EH (cell line): ENCODE measurements at places on chromosomes 7 and 10.

GRCh38 chr10:1432161-1432560 lies 305.2 kb downstream of the ADARB2 start:
- no peak for DNase-seq

DNA sequence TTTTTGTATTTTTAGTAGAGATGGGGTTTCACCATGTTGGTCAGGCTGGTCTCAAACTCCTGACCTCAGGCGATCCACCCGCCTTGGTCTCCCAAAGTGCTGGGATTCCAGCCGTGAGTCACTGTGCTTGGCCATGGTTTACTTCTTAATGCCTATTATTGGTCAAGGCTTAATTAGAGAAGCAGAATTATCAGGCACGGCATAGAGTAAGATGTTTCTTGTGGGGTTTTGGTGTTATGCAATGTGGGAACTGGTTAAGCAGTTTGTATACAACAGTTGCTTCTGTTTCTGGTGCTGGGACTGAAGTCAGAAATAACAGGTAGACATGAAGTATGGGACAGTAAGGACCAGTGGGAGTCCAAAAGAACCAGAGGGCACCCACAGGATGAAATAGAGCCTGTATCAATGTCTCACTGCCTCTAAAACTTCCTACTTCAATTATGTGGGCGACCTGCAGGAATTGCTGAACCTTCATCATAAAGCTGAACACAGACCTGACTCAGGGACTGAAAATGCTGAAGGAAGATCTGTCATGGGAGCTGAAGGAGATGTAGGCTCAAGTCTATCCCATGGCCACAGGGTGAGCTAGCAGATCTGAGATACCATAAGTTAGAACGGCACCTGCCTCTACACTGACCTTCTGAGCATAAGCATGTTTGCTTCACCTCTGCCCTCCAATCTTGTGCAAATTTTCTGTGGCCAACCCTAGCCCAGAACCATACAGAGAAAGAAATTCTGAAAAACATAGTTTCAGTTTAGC lies 38.3 kb upstream of the VCL start:
- DNase-seq, result peak; percentile 63

DNA sequence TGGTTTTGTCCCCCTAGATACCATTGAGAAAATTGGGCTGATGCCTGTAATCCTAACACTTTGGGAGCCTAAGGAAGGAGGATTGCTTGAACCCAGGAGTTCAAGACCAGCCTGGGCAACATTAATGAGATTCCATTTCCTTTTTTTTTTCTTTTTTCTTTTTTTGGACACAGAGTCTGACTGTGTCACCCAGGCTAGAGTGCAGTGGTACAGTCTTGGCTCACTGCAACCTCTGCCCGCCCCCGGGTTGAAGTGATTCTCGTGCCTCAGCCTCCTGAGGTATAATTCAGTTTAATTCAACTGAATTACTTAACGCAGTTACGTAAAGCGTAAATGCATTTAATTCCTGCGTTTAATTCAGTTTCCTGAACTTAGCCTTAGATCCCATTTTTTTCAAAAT lies 13.3 kb downstream of the CCAR1 start:
- no peak for DNase-seq

DNA sequence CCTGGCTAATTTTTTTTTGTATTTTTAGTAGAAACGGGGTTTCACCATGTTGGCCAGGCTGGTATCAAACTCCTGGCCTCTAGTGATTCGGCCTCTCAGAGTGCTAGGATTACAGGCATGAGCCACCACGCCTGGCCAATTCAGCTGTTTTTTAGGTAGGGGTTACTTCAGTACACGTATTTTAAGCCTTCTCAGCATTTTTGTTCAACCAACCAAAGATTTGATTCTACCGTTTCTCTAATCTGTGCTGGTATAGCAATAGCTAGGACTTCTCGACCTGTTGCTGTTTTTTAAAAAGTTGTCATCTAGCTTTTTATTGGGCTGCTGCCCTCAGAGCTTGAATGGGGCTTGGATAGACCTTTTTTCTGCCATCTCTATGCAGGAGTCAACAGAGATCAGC lies 34.9 kb downstream of the PROSER2 start:
- no peak for DNase-seq

GRCh38 chr10:49509771-49510303 lies 29.1 kb downstream of the ERCC6 start:
- DNase-seq, result no peak

DNA sequence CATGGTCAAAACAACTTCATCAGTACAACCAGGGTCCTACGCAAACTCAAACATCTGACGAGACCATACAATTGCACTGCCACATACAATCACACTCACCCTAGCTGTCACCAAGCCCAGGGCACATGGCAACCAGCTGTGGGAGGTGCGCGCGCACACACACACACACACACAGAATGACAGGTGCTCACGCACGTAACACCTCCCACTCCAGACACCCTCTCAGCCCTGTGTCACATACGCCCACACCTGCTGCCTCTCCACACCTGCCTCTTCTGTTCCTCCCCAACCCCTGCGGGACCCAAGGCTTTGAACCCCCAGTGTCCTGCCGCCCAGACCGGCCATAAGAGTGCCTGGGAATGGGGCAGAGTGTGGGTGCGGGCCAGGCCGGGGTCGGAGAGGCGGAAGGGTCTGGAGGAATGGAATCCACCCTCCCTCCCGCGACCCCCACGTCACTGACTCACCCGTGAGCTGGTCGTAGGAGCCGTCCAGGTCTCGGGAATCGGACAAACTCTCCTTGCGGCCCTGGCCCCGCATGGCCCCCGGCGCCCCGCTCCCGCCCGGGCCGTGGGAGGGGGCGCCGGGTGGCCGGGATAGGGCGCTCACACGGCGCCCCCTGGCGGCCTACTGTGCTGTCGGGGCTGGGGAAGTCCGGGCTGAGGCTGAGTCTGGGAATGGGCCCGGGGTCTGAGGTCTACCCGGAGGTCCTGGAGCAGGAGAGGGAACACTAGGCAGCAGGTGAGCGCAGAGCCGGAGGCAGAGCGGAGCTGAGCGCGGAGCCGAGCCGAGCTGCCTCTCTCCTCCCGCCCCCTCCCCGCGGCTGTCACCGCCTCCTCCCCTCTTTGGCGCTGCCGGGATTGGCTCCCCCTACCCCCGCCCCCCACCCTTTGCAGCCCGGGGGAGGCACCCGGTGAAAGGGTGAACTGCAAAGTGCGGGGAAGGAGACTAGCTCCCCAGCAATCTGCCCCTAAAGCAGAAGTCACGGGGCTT lies at the start of gene KCNIP2:
KCNIP2 (minus strand) TSS at position 769 of the 990 bp plus-strand sequence; CDS start at position 537, 232 bp downstream.
- DNase-seq, result no peak

GRCh38 chr10:30834651-30835050 lies 197.0 kb downstream of the ZNF438 start:
- no peak for DNase-seq

- no peak for DNase-seq
Measured at GRCh38 chr7:73685311-73685710, 1.9 kb downstream of the BUD23 start.

- no peak for DNase-seq
Measured at GRCh38 chr10:12050528-12050927, 7.9 kb upstream of the UPF2 start.

- DNase-seq, result no peak
Measured at GRCh38 chr10:100009283-100009792, 409 bp downstream of the DNMBP start.

GRCh38 chr7:91149341-91150246 lies 114.6 kb upstream of the FZD1 start:
- no peak for DNase-seq

DNA sequence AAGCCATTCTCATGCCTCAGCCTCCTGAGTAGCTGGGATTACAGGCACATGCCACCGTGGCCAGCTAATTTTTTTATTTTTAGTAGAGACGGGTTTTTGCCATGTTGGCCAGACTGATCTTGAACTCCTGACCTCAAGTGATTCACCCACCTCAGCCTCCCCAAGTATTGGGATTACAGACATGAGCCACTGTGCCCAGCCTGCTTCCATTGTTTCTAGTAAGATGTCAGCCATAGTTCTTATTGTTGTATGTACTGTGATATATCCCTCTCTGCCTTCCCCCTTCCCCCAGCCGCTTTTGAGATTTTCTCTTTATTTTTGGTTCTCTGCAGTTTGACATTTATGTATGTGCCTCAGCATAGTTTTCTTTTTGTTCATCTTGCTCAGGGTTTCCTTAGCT lies 87.9 kb upstream of the KLF14 start:
- peak; percentile 54 for DNase-seq

DNA sequence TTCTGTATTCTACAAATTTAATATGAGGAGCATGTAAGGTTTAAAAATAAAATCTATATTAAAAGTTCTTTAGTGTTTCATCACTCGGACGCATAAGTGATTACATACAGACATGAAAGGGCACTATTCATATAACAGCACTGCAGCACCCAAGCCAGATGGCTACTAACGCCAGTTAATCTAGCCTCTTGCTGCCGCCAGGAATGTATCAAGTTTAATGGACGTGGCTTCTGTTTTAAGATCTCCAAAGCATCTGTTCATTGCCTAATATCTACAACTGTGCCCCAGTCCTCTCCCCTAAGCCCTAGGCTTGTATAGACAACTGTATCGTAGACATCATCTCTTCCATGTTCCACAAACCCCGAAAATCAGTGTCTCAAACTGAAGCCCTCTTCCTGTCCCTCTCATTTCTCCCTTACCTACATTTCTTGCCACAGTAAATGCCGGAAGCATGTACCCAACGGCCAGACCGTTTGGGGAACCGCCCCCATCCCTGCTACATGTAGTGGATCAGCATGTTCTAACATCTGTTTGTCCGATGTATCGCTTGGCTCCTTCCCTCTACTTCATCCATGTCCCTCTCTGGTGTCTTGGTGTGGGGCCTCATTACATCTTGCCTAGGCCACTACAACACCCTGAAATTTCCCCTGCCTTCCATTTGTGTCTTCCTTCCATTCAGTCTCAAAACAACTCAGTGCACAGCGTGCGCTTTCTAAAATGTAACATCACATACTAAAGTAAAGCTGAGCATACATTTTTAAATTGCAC lies 147.5 kb upstream of the RSU1 start:
- DNase-seq, result peak; percentile 24

DNA sequence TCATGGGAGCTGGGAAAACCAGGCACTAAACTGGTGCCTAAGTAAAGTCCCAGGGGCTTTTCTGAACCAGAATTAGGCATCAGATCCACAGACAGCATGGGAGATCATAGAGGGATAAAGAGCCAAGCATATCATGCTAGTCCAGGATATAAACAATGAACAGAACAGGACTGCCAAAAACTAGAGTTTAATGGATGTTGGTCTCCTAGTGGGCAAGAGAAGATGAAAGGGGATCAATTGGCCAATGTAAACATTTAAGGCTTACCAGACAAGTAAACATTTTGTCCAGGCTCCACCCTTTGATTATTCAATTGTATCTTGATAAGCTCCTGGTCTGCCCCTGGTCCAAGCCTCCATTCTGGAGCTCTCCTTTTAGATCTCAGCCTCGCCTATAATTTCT lies 18.9 kb downstream of the MACC1 start:
- DNase-seq, result no peak

DNA sequence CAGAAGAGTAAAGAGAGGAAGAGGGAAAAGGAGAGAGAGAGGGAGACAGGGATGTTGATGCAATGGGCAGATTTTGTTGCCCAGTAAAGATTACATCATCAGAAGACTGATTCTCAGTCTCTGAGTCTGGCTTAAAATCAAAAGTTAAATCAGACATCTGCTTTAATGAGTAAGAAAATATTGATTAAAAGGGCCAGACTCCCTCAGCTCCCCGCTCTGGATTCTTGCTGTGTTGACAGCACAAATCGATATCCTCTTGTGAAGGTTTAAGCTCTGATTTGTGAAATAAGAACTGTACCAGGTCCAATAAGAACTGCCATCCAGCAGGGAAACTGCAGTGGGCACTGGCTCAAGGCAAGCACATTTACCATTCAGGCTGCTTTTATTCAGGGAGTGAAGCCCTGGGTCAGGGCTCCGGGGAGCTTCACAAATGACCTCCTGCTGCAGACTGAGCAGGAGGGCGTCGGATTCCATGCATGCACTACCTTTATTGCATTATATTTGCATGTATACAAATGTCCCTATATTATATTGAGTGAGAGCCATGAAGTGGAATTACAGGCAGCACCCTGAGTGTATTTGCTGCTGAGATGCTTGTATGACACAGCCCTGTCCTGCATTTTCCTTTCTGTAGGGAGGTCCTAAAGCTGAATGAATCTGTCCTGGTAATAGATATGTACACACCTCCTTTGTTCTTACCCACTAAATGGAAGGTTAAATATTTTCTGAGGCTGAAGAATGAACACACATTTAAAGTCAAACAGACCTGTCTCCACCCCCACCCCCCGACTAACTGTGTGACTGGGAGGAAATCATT lies 401.5 kb downstream of the REEP3 start:
- no peak for DNase-seq

- DNase-seq, result peak; percentile 33
Measured at GRCh38 chr10:48399056-48399541, 92.6 kb downstream of the MAPK8 start.

DNA sequence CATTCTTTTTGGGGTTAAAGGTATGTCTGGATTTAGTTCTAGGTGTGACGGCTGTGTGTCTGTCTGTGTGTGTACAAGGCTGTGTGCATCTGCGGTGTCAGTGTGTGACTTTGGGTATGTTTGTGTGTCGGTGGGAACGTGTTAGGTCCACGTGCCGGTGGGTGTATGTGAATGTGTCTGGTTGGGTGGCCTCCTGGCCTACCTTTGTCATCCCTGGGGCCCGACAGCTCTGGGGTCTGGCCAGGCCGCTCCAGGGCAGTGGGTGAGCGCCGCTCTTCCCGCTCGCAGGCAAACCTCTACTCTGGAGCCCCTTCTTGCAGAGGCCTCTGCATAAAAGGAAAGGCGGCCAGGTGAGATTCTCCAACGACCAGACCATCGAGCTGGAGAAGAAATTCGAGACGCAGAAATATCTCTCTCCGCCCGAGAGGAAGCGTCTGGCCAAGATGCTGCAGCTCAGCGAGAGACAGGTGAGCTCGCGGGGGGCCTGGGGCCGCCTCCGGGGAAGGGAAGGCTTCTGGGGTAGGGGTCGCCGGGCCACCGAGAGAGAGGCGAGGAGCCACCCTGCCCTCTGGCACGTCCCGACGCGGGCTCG lies 2.4 kb downstream of the HHEX start:
- no peak for DNase-seq

GRCh38 chr7:139739863-139740597 lies 37.8 kb downstream of the HIPK2 start:
- DNase-seq, result no peak

GRCh38 chr10:31887850-31888249 lies 40.8 kb downstream of the ARHGAP12 start:
- no peak for DNase-seq
